ENCODE measurements at places on chromosomes 16 and 17.

DNA sequence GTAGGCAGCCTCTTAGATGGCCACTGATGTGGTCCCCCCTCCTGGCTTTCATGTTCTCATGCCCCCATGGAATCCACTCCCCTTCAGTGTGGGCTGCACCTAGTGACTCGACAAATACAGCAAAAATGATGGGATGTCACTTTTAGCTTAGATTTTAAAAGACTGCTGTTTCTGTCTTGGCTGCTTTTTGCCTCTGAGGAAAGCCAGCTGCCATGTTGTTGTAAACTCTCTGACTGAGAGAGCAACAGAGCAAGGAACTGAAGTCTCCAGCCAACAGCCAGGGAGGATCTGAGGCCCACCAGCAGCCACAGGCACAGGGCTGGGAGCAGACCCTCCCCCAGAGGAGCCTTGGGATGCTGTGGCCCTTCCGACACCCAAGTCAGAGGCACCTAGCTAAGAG, 60.6 kb upstream of the MARCHF10 start:
- no peak for DNase-seq

GRCh38 chr17:48804936-48805411, 12.1 kb downstream of the TTLL6 start:
- DNase-seq = peak; percentile 3

DNA sequence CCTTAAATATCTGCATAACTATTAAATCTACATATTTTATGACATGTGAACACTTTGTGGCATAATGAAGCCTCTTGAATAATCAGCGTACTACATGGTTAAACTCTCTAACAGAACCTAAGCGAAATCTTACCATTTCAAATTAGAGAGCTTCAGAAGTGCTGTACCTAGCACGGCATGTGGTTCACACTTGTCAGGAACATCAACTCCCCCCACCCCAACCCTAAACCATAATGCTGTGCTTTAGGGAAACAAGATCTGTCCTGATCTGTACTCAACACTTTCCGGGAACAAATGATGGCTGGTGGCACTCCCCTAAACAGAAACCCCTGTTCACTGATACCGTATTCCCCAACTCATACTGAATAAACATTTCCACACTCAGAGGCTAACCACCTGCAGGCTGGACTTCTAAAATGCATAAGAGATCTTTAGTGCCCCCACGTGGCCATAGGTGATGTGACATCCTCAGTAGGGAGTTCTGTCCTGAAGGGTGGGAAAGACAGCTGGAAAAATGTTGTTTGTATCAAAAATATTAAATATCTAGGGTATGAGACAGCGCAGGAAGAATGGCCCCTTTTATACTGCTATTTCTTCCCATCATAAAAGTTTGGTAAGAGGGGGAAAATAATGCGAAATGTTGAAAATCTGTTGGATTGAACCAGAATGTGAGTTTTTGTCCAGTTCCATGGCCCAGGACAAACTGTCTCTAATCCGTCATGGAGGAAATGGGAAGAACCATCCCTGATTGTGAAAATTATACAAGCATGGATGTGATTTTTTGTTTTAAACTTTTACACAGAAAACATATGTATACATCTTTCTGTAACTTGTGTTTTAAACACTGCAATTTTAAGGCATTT, 88.6 kb downstream of the USP31 start:
- DNase-seq = peak; percentile 23

GRCh38 chr17:72359274-72359673, 238.5 kb downstream of the SOX9 start:
- DNase-seq = no peak

DNA sequence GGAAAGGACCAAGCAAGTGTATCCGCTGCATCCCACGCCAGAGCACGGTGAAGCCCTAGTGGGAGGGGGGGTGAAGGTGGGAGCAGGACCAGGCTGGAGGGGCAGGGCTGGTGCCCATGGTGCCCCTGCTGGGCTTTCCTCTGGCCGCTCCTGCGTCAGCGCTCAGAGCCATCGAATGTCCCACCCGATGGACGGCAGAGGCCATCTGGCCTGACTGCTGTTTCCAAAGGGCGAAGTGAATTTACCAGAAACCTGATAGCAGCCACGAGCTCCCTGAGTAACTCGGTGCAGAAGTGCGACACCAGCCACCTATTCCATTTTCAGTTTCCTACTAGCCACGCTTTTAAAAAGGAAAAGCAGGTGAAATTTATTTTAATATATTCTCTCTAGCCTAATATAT, 203.6 kb upstream of the CIBAR2 start:
- no peak for DNase-seq

DNA sequence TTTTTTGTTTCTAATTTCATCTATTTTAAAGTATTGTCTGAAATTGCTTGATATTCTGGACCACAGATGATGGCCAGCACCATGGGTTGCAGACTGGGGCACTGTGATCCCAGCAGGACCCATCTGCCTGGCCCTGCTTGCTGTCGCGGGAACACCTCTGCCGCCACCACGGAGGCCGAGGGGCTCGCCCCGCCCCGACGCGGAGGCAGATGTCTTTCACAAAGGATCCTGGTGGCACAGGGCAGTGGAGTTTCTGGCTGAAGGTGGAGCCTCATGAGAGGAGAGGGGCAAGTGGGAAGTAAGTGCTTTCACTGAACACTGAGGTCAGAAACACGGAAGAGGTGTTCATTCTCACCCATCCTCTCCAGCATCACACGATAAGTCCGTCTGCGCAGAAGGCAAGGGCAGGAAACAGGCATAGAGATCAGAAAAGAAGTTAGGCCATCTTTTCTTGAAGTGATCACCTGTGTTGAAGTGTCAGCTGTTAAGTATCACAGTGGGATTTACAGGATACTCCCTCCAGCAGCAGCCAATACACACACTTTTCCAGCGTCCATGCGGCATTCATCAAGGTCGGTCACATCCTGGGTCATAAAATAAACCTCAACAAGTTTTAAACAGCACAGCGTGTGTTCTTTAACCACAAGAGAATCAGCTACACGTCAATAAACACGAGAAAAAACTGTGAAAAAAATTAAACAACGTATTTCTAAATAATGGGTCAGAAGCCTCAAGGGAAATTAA, 194.5 kb downstream of the RPTOR start:
- DNase-seq = no peak

Data from T1000 (cell line).